ENCODE measurements at places on chromosomes 5 and 9.

DNA sequence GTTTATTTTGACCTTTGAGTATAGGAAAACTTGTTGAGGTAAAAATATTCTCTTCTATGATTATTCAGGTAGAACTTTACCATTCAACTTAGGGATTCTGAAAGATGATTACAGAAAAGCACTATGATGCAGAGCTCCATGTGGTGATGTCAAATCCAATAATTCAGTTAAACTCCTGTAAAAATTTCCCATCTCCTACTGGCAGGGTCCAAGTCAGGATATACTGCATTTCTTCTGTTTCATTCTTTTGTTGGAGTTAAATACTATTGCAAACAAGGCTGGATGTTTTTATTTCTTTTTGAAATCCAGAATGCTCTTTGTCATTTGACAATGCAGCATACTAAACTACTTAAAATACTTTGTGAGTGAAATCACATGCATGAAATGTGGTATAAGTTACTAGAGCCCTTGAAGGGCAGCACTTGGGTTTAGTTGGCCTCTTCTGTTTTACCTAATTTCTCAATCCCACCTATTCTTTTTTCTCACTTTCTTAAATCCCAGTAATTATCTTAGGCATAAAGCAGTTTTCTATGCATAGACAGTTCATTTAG, 204.5 kb downstream of the FBXL7 start:
- no peak for DNase-seq

DNA sequence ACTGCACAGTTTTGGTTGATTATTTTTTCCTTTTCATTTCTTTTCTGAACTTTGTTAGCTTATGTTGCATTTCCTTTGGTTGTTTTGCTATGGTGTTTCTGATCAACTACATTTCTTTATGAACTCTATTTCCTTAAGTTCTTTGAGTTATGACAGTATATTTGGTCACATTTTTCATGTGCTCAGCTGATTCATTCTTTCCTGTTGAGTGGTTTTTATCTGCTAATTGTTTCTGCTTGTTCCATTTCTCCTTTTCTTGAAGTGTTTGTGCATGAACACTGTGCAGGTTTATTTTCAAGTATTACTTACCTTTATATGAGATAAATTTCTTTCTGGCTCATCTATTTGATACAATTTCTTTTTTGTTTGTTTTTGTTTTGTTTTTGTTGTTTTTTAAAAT, 50.9 kb upstream of the MACIR start:
- DNase-seq = no peak

DNA sequence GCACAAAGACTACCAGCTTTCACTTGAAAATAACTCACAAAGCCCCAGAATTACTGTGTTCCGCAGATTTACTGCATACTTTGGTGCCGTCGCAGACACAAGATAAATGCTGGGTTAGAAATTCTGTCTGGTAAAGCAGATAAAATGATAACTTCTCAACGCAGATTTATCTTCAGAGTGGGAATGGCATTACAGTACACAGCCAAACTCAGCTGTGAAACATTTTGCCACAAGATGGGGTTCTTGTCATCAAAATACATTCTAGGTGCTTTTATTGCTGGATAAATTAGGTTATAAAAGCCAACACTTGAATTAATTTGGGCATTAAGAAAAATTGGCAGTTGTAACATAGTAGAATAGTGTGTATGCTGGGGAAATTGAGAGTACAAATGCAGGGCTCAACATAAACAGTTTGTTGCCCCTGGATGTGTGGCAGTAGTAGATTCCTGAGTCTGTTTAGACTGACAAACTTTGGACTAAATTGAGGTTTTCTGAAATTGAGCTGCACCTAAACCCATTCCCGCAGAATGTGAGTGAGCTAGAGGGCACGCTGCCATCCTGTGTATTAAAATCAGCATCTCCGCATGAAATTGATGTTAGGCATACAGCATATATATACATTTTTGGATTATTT, 61.1 kb downstream of the LMNB1 start:
- no peak for DNase-seq

DNA sequence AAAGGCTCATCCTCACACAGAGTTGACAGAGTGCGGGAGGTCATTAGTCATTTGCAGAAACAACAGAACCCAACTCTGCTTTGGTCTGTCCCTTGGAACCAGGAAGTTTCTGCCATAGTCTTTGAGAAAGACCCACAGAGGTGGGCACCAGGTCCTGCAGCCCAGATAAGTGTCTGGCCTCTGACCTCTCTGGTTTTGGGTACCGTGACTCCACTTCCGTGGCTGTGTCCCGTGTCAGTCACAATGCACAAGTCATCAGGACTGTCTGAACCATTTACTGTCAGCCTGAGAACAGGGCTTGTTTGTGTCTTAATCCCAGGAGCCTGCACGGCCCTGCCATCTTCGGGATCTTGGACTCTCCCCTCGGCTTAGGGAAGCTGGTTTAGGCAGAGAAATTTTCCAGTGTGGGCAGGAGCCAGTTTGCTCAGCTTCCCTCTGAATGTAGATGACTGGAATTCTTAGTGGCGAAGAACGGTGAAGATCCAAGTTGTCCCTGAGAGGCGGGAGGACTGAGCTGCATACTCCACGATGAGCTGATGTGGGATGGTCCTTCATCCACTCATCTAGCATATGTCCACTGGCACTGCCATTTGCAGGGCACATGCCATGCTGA, 11.9 kb downstream of the GSN start:
- DNase-seq = no peak

GRCh38 chr9:134435550-134436378, 109.5 kb downstream of the RXRA start:
- DNase-seq = no peak

- no peak for DNase-seq
These were observed 146.5 kb upstream of the TLX3 start for GRCh38 chr5:171162596-171162995.

- no peak for DNase-seq
These were observed 95.3 kb upstream of the GNA14 start for GRCh38 chr9:77743386-77743785.

DNA sequence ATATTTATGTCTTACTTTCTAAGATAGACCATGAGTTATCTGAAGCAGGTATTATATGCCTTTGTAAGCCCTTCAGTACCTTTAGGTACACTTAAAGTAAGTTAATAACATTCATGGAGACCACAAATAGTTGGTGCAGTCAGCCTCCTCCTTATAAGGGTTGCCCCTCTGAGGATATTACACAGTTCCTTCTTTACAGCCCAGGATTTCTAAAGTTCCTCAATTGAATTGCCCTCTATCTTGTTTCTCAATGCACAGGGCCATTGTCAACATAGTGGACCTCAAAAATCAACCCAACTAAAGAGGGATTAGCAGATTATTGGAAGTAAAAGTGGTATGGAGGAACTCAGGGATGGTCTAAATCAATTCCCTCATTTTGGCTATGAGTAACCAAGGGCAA, 50.3 kb downstream of the HMHB1 start:
- DNase-seq = no peak

DNA sequence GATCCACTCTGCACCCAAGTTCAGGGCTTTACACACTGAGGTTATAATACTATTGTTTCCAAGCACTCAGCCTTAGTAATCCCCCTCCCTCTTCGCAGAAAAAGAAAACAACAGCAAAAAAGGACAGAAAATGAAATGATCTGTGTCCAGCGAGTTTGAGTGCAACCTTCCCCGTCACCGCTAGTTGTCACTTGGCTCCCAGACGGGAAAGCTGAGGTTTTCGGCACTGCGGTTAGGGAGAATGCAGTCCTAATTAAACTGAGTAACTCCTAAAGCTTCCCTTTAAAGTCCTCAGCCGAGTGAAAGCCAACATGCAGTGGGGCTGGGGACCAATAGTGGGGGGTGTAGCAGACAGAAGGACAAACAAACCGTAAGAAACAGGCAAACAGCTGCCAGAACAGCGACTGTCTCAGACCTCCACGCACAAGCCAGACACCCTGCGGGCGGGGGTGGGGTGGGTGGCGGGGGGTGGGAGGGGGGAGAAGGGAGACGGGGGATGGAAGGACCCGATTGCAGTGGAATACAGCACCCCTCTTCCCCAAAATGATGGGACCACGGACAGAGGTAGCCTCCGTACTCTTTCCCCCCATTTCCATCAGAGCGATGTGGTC, 680 bp downstream of the GLRA1 start:
- DNase-seq = no peak

DNA sequence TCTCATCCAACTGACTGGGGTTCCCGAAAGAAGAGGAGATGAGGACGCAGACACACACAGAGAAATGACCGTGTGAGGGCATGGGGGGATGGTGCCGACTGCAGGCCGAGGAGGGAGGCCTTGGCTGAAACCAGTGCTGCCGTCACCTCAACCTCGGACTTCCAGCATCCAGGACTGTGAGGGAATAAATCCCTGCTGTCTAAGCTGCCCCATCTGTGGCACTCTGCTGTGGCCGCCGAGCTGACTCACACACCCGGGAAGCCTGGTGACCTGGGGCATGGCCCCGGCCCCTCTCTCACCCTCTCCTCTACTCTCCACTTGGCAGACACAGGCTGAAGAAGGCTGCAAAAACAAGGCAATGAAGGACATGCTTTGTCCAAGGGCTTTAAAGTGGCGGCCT, 4.4 kb upstream of the COL5A1 start:
- no peak for DNase-seq

DNA sequence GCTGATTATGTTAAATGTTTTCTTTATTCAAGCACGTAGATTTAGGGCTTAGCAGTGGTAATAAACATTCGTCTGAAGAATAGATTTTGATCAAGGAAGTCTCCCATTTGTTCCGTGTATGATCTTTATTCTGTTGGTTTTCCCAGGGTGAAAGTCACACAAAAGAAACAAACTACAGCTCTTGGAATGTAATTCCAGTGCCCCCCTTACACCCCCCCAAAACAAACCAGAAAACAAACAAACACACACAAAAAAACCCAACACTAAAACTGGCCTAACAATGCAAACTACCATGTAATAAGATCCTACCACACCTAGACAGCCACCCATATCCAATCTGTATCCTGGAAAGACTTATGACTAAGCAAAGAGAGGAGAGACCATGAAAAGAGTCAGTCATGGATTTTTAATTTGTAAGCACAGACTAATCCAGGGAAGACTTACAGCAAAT, 196.2 kb upstream of the ELL2 start:
- no peak for DNase-seq

DNA sequence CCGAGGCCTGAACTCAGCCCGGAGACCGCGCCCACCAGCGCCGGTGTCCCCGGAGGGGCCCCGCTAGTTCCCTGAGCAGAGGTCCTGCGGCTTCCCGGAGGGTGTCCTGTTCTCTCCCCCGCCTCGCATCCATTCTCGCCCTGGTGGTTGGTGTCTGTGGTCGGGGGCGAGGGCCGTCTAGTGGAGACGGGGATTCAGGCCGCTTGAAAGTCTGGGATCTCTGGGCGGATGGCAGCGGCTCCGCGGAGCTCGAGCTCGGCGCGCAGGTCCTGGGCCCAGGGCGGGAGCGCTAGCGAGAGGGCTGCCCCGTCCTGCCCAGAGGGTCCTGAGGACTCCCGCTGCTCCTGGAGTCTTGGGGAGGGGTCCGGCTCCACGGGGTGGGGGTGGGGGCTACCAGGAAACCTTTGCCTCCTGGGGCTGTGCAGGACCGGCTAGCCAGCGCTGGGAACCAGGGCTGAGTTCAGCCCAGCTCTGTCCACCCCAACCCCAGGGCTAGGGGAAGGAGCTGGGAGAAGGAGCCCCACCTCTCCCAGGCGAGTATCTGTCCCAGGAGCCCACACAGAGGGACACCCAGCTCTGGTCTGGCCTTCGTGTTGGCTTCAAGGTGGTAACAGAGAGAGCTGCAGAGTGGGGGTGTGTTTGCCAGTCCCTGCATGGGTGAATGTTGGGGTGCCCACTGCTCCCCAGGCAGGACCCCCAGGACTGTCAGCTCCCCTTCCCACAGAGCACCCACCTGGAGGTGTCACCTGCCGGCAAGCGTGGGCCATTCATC, 4.0 kb downstream of the TOR4A start:
- DNase-seq = no peak

DNA sequence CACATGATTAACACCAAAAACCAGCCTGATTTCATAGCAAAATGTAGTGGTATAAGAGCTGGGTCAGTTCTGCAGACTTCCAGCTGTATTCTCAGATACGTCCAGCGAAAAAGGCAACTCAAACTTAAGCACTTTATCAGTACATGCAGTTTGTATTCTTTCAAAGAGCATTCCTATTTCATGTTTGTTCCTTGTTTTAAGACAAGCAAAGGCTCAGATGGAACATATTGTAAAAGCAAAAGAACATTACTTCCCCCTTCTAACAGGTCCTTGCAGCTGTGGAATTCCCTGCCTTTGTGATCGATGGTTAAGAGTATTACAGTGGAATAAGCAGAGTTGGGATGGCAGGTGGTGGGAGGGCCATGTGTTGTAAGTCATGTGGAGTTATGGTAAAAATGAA, 86.3 kb upstream of the GRHPR start:
- DNase-seq = no peak

DNA sequence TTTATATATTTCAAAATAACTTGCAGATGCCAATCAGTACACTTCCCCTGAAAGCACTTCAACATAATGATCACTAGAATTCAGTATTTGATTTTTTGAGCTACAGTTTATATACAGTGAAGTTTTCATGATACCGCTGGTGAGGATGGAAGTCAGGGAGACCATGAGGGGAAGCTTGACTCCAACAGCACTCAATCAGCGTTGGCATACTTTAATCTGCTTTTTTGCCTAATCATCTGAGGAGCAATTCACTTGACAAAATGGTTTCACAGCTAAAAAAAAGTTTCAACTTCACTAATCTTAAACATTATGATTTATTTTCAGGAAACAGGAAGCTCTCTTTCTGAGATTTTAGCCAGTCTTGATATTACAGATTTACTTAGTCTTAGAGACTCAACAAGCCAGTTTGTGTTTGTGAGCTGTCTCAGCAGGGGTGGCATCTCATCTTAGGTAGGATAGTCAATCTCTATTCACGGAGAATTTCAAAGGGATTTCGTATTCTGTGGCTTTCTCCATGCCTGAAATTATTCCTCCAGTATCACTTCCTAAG, 111.4 kb upstream of the ARRDC3 start:
- DNase-seq = no peak

DNA sequence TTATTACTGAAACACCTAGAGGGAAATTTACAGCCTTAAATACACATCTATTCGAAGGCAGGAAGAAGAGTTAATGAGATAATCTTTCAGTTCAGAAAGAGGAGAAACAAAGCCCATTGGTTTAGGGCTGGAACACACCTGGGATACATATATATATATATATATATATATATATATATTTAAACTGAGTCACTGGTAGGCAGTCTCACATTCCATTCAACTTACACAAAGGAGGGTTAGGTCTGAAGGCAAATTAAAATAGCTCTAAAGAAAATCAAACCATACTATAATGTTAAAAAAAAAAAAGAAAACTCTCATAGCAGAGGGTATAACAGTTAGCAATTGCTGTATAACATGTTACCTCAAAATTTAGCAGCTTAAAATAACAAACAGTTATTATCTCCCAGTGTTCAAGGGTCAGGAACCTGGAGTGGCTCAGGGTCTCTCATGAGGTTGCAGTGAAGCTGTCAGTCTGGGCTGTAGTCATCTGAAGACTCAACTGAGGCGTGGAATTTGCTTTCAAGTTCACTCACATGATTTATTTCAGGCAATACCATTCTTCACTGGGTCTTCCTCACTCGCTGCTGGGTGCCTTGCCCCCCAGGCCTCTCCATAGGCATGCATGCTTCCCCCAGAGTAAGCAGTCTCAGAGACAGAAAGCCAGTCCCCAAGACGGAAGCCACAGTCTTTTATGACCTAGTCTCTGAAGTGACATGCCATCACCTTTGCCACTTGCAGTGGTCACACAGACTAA, 332.8 kb downstream of the NSG2 start:
- DNase-seq = no peak

All from effector CD8-positive, alpha-beta T cell (primary cell).